ENCODE measurements at places on chromosomes 2 and 18. TPM values are rescaled to one million over a fixed set of nuclear protein-coding genes. Genes with fewer than 3 reads are reported as not detected.

- H3K27ac ChIP-seq, result no peak overlapping the region
- H3K36me3 ChIP-seq, result no peaks in the 10 kb centered on the region
- H3K27me3 ChIP-seq, result no peaks in the 10 kb centered on the region
- H3K4me1 ChIP-seq, result no peaks in the 10 kb centered on the region
- DNase-seq, result no peak
These were observed 209.3 kb downstream of the SLC4A3 start for GRCh38 chr2:219836647-219837177.

DNA sequence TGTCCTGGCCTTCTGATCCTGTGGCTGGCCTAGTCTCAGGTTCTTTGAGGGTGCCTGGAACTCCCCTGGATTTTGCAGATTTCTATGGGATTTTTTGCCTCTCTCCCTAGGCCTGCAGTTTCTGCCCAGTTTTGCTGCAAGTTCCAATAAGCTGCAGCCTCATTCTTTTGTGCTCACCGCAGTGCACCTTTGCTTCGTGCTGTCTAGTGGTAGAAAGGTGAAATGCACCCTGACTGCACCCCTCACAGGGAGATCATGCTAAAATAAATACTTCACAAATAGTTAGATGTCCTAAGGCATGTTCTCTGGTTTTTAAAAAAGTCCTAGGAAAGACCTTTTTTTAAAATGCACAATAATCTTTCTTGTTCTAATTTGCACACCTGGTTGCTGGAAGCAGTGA is 72.5 kb downstream of the GNAL start:
- H3K36me3 ChIP-seq, result no peaks in the 10 kb centered on the region
- H3K27ac ChIP-seq, result no peak overlapping the region
- DNase-seq, result no peak
- H3K27me3 ChIP-seq, result no peaks in the 10 kb centered on the region
- H3K4me1 ChIP-seq, result no peaks in the 10 kb centered on the region

- peak overlapping the region; percentile 54 for H3K4me3 ChIP-seq
- H3K27ac ChIP-seq, result no peak overlapping the region
- no peak for DNase-seq
- H3K4me1 ChIP-seq, result peaks cover 7% of the 10 kb centered on the region
These were observed 2.0 kb upstream of the CHRND start for GRCh38 chr2:232523682-232524597.

- no peak overlapping the region for H3K27ac ChIP-seq
- H3K4me3 ChIP-seq, result no peak overlapping the region
- no peaks in the 10 kb centered on the region for H3K27me3 ChIP-seq
These were observed 19.5 kb upstream of the DCDC2C start for GRCh38 chr2:3683748-3684454.

DNA sequence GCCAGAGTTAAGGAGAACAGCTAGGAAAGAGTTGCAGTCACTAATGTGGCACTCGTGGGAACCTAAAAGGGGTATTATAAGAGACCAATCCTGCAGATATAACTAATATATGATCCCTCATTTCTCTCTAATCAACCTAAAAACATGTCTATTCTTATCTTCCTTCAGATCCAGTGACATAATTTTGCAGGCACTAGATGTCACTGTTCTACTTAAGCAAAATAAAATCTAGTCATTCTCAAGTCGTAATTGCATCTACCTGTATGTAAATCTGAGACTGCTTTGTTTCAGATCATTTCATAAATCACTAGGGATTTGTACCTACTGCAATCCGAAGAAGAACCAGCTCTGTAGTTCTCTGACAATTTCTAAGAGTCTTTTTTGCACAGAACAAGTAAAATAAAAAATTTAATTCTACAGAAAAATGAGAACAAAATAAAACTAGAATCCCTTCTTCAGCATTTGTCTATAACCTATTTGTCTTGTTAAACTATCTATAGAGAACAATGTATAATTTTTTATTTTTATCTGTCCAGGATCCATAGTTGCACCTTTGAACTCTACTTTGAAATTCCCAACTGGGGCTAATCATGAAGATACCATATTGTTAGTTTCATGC is 56.5 kb upstream of the ERBB4 start:
- H3K27me3 ChIP-seq, result no peaks in the 10 kb centered on the region
- H3K27ac ChIP-seq, result no peak overlapping the region
- no peak for DNase-seq
- H3K4me3 ChIP-seq, result no peak overlapping the region
- no peaks in the 10 kb centered on the region for H3K36me3 ChIP-seq

MC5R gene
- total RNA-seq, result not detected

DNA sequence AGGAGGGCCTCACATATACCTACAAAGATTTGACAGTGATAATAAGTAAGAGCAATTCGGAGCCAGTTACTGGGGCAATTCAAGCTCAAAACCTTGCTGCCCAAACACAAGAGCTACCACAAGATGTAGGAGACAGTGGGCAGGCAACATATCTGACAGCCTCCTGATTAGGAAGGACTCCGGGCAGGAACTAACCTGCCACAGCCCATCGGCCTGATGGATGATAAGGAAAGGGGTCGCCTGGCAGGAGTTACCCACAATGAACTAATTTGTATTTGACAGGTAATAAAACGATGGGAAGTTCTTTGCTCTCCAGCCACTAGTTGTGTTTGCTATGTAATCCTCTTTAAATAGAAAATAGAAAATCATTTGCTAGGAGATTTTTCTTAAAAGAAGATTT is 100.2 kb downstream of the ARHGAP15 start:
- no peaks in the 10 kb centered on the region for H3K36me3 ChIP-seq
- H3K4me1 ChIP-seq, result no peaks in the 10 kb centered on the region
- no peak overlapping the region for H3K4me3 ChIP-seq
- H3K27me3 ChIP-seq, result no peaks in the 10 kb centered on the region

- H3K27me3 ChIP-seq, result no peaks in the 10 kb centered on the region
- H3K4me3 ChIP-seq, result peak overlapping the region; percentile 18
- H3K36me3 ChIP-seq, result peaks cover 3% of the 10 kb centered on the region
- H3K27ac ChIP-seq, result no peak overlapping the region
These were observed 146.1 kb downstream of the HAUS1 start for GRCh38 chr18:46250084-46250811.

- no peak overlapping the region for H3K27ac ChIP-seq
- DNase-seq, result no peak
- H3K36me3 ChIP-seq, result peaks cover 10% of the 10 kb centered on the region
- H3K27me3 ChIP-seq, result no peaks in the 10 kb centered on the region
- no peak overlapping the region for H3K4me3 ChIP-seq
These were observed 28.4 kb downstream of the COA5 start for GRCh38 chr2:98579926-98580325.

GRCh38 chr2:9749546-9750223 is 93.6 kb upstream of the TAF1B start:
- H3K27ac ChIP-seq, result no peak overlapping the region
- DNase-seq, result no peak
- no peaks in the 10 kb centered on the region for H3K27me3 ChIP-seq
- H3K36me3 ChIP-seq, result no peaks in the 10 kb centered on the region
- peaks cover 13% of the 10 kb centered on the region for H3K4me1 ChIP-seq

GRCh38 chr2:231222318-231223000 is 24.0 kb downstream of the ARMC9 start:
- H3K4me3 ChIP-seq, result peak overlapping the region; percentile 8
- no peaks in the 10 kb centered on the region for H3K27me3 ChIP-seq
- H3K4me1 ChIP-seq, result peaks cover 24% of the 10 kb centered on the region
- no peak for DNase-seq

- H3K4me1 ChIP-seq, result peaks cover 18% of the 10 kb centered on the region
- no peaks in the 10 kb centered on the region for H3K36me3 ChIP-seq
These were observed 124.8 kb downstream of the LTBP1 start for GRCh38 chr2:33071591-33071990.

DNA sequence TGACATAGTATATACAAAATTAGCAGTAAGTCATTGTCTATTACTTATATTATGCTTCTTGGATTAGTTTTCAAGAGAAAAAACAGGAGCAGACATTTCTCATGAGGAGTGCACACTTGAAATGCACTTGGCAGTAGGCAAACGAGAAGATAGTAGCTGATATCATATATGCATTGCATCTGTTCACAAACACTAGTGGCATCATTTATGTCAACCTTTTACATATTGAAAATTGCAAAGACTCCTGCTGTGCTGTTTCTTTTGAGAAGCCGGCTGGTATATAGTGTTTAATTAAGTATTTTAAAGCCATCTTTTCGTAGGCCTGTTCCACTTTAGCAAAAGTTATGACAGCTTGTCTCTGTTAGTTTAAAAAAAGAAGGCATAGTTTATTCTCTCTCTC is 58.4 kb upstream of the SLC8A1 start:
- no peak for DNase-seq
- H3K36me3 ChIP-seq, result no peaks in the 10 kb centered on the region
- no peak overlapping the region for H3K4me3 ChIP-seq
- no peaks in the 10 kb centered on the region for H3K4me1 ChIP-seq
- no peak overlapping the region for H3K27ac ChIP-seq

GRCh38 chr2:223044916-223045700 is 6.9 kb upstream of the KCNE4 start:
- H3K27ac ChIP-seq, result no peak overlapping the region
- H3K4me1 ChIP-seq, result peaks cover 18% of the 10 kb centered on the region
- H3K36me3 ChIP-seq, result no peaks in the 10 kb centered on the region
- no peak for DNase-seq

- H3K36me3 ChIP-seq, result no peaks in the 10 kb centered on the region
- no peak for DNase-seq
These were observed 13.3 kb downstream of the BABAM2 start for GRCh38 chr2:27903649-27904404.

DNA sequence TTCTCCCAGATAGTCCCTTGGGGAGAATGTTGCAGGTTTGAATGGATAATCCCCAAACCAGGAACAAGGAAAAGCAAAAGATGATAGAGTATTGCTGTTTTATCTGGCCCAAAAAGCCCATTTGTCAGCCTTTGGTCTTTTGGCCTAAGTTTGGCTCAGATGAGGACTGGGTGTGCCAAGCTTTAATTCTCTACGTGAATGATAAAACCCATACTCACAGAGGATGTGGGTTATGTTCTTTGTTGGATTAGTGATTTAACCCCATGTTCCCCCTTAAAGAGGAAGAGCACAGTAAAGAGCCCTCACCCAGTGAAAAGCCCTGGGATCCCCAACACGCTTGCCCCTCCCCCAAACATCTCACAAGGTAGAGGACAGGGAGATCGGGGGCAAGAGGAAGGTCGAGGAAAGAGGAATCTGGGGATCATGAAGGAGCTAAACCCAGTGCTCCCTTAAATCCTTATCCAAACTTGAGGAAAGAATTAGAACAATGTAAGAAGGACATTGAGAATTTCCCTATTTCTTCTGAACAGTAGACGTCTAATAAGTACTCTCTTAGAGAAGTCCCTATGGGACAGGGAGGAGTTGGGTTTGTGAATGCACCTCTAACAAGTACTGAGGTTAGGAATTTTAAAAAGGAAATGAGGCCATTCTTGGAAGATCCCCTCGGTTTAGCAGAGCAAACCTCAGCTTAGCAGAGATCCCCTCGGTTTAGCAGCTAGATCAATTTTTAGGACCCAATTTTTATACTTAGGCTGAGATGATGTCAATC is 105.0 kb downstream of the HIBCH start:
- peaks cover 41% of the 10 kb centered on the region for H3K4me1 ChIP-seq
- no peak overlapping the region for H3K4me3 ChIP-seq
- H3K36me3 ChIP-seq, result no peaks in the 10 kb centered on the region
- peak overlapping the region; percentile 71 for H3K27ac ChIP-seq
- no peak for DNase-seq

DNA sequence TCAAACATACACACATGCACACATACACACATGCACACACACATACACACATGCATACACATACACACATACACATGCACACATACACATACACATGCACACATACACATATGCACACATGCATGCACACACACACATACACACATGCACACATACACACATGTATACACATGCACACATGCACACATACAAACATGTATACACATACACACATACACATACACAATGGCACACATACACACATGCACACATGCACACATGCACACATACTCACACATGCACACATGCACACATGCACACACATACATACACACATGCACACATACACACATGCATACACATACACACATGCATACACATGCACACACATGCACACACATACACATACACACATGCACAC is 137.2 kb downstream of the ACKR3 start:
- H3K27me3 ChIP-seq, result no peaks in the 10 kb centered on the region
- no peak for DNase-seq
- H3K27ac ChIP-seq, result no peak overlapping the region

GRCh38 chr2:11998626-11999378 is 252.4 kb downstream of the LPIN1 start:
- H3K4me3 ChIP-seq, result no peak overlapping the region
- H3K27ac ChIP-seq, result no peak overlapping the region
- H3K27me3 ChIP-seq, result no peaks in the 10 kb centered on the region
- DNase-seq, result no peak
- H3K36me3 ChIP-seq, result no peaks in the 10 kb centered on the region
- H3K4me1 ChIP-seq, result no peaks in the 10 kb centered on the region

- H3K36me3 ChIP-seq, result no peaks in the 10 kb centered on the region
- H3K27ac ChIP-seq, result peak overlapping the region; percentile 42
- peaks cover 11% of the 10 kb centered on the region for H3K4me1 ChIP-seq
- no peak overlapping the region for H3K4me3 ChIP-seq
- DNase-seq, result no peak
These were observed 204.8 kb downstream of the KLHL29 start for GRCh38 chr2:23589739-23590138.

PIEZO2 gene
- 8.3 TPM for total RNA-seq

DNA sequence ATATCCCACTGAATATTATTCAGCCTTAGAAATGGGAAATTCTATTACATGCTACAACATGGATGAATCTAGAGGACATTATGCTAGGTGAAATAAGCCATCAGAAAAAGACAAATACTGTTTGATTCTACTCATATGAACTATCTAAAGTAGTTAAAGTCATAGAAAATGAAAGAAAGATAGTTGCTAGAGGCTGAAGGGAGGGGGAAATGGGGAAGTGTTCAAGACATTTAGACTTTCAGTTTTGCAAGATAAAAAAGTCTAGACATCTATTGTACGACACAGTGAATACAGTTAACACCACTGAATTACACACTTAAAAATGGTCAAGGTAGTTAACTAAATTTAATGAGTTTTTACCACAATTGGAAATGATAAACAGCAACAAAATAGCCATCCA is 835.9 kb upstream of the CHAC2 start:
- H3K4me3 ChIP-seq, result no peak overlapping the region
- H3K27me3 ChIP-seq, result no peaks in the 10 kb centered on the region
- H3K4me1 ChIP-seq, result peaks cover 22% of the 10 kb centered on the region
- no peak for DNase-seq
- no peak overlapping the region for H3K27ac ChIP-seq

DNA sequence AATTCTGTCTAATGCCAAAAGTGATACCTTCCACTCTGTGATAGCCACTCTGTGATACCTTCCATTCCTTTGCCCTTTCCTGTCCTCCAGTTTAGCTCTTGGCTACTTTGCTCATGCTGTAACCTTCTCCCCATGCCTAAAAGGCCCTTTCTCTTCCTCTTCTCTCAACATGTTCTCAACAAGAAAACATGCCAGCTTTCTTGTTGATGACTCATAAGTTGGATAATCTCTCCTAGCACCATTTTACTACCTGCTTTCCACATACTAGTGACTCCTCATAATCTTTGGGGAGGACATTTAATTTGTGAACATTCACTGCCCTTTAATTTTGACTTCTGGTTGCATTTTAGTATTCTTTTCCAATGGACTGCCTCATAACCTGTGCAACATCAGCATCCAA is 55.9 kb upstream of the NT5C1B start:
- no peaks in the 10 kb centered on the region for H3K27me3 ChIP-seq
- no peaks in the 10 kb centered on the region for H3K4me1 ChIP-seq
- no peak overlapping the region for H3K4me3 ChIP-seq
